ENCODE measurements at places on chromosomes 2 and 18.

- no peak for DNase-seq
Measured at GRCh38 chr2:120005834-120006521, 6.9 kb upstream of the EPB41L5 start.

DNA sequence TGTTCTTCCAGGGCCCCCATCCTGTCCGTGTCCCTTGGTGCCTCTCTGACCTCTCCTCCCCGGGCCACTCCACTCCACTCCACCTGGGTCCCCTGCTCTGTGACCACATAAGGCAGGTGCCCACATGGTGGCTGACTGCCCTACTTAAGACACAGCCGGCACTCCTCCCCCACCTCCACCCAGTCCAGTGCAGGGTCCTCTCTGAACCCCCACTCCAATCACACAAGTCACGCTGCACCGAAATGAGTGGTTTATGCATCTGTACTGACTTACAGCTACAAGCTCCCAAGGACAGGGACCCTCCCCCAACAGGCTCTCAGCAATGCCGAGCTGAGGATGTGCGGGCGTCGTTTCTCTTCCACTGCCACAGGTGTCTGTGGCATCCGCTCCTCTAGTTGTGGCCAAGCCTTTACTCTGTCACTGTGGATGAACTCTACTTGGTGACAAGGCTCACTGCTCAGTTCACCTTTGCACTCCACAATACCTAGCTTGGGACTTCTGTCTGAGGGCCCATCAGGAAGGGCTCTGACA is 48.3 kb downstream of the TFCP2L1 start:
- no peak for DNase-seq

GRCh38 chr2:207474863-207475485 is 54.8 kb upstream of the CREB1 start:
- DNase-seq = peak; percentile 64

DNA sequence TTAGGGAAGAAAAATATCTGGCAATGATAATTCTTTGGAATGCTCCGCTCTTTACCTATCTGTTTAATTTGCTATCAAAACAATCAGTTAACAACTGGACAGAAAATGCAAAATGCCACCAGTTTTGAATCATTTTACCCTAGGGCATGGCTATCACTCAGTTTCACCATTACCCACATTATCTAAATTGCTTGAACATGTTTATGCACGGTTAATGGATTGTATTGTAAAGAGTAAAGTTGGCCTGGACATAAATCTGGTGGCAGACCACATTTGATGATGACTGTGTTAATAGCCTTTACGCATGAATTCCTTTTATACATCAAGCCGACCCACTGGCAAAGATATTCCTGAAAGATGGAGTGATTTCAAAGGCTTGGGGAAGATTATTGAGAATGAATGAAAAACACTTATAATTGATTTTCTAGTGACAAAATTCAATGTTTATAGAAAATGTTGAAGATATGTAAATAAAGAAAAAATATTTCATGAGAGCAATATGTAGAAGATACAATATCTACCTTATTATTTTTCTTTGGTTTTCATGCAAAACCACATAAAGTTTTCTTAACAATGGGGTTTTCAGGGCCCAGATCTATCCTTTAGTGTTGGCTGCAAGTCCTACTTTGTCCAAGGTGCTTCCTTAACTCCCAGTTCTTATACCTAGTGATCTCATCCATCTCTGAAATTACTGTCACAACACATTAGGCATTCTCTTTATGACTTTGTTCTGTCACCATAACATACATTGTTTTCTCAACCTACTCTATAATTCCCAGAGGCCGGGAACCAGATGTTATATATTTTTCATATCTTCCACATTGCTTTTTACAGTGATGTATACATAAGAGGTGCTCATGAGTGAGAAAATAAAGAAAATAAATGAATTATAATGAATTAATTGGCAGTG is 265.1 kb downstream of the RIT2 start:
- DNase-seq = peak; percentile 19

DNA sequence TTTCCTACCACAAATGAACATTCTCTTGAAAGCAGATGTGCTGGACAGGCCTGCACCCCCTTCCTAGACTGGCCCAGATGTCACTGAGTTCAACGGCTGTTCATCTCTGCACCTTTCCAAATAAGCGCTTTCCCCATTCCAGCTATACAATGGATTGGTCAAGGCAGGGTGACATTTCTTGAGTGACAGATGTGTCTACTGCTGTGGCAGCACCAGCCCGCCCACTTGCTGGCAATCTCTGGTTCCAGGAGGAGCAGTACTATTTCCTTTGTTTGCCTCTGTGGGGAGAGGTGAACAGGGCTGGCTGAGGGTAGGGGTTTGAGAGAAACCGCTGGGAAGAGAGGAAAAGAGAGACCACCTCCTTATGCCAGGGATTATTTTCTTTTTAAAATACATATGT is 269.5 kb upstream of the POU3F3 start:
- DNase-seq = no peak

- no peak for DNase-seq
Measured at GRCh38 chr2:191832668-191833067, 14.2 kb downstream of the CAVIN2 start.

DNA sequence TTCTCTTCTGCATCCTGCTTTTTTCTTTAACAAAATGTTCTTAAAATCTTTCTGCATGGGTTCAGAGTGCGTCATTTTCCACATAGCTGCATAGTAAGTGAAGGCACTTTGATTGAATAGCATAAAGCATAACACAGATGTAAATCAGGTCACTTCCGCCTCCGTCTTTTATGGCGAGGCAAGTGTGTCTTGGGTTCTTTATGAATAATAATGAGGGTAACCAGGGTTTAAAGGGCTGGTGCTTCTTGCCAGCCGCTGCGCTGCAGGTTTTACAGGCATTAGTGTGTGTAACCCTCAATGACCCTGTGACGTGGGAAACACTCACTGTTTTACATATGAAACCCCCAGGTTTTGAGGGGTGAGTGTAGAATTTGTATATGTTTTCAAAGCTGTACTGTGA is 164.2 kb downstream of the MYT1L start:
- no peak for DNase-seq

DNA sequence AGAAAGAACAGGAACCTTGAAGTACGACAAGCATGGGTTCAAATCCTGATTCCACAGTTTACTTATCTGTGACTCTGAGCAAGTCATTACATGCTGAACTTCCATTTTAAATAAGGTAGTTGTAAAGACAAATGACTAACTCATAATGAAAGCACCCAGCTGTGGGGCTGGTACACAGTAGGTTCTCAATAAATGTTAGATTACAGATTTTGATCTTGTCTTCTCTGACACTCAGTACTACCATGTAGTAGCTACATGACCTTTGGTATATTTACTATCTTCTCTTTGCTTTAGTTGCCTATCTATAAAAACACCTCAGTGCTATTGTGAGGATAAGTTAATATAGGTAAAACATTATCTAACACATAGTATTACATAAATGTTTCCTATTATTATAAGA is 3.2 kb downstream of the TRAK2 start:
- DNase-seq = no peak

- no peak for DNase-seq
Measured at GRCh38 chr2:224869601-224870233, 153.6 kb upstream of the CCDC195 start.

DNA sequence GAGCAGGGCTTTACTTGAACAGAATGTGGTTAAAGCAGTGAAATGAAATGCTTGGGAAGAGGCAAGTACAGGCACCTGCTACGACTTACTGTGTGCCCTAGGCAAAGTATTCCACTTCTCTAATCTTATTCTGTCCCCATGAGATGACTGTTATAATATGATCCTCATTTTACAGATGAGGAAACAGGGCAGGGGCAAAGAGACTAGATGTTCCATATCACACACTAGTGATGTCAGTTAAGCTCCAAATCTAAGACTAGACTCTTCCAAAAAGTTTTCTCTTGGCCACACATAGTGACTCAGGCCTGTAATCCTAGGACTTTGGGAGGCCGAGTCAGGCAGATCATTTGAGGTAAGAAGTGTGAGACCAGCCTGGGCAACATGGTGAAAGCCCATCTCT is 235.0 kb downstream of the SETBP1 start:
- DNase-seq = no peak

- peak; percentile 24 for DNase-seq
Measured at GRCh38 chr2:172783165-172783898, 47.7 kb downstream of the RAPGEF4 start.

- no peak for DNase-seq
Measured at GRCh38 chr18:24913507-24914170, 438.3 kb downstream of the ZNF521 start.

- no peak for DNase-seq
Measured at GRCh38 chr18:9495465-9495864, 20.2 kb downstream of the RALBP1 start.

GRCh38 chr18:3667255-3668137 is 217.5 kb downstream of the TGIF1 start:
- DNase-seq = no peak

DNA sequence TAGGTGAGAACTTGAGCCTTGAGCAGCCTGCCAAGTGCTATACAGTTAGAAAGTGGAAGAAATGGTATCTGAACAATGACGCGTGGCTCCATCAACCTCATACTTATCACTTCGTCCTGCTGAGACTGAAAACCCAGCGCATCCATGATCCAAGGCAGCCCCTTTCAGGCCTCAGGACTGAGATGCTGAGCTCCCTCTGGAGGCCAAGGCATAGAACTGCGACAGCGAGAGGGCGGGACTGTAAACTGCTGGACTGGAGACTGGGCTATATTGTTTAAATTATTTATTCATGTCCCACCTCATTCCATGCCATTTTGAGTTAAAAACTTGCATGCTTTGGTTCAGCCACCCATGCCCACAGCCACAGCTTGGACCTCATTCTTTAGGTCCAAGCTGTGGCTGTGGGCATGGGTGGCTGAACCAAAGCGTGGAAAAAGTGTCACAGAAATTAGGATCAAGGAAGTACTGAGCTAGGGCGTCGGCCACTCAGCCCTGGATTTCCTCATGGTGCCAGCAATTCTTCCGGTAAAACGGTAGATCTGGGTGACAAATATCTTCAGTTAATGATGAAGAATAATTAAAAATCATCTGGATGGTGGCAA is 195.5 kb downstream of the L3MBTL4 start:
- peak; percentile 68 for DNase-seq

DNA sequence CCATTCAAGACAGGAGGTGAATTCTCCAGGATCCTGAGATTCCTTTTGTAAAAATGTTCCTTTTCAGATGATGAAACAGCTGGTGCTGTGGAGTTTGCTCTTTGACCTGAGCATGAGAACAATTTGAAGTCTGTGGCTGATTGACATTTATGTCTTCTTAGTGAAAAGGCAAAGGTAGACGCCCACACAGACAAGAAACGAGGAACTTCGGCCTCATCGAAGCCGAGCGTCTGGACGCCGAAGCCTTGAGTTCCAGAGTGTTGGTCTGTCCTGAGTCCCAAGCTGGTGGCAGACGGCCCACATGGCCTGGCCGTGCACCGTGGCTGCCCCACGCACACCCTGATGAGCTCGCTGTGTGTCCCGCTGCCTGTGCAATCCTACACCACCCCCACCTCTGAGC is 20.7 kb upstream of the SNTG2 start:
- DNase-seq = no peak

DNA sequence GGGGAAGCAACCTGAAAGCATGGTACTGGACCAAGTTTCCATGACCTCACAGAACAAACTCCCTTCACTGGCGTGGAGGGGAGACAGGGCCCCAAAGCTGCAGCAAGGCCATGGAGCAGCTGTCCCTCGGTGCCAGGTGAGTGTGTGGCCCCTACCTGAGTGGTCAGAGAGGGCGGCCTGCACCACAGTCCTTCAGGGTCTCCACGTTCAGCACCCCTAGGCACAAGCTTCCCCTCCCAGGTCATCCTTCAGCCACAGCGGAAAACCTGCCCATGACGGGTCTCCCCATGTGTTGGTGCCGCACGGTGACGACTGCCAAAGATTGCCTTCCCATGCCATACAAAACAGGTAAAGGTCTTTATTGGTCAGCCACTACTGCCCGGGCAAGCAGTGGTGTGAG is 201.6 kb downstream of the MGAT5 start:
- DNase-seq = no peak

DNA sequence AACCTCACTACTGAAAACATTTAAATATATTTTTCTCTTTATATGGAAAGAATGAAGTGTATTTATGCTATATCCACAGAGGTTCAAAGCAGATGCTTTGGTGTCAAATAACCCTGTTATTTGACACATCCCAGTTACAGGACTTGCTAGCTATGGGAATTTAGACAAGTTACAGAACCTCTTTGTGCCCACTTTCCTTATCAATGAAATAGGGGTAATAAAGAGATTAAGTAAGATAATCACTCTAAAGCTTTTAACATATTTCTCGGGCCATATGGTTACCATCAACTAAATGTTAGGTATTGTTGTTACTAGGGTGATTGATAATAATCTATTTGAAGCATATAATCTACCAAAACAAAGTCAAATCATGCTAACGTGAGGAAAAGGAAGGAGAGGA is 1660.6 kb upstream of the NXPH2 start:
- no peak for DNase-seq

DNA sequence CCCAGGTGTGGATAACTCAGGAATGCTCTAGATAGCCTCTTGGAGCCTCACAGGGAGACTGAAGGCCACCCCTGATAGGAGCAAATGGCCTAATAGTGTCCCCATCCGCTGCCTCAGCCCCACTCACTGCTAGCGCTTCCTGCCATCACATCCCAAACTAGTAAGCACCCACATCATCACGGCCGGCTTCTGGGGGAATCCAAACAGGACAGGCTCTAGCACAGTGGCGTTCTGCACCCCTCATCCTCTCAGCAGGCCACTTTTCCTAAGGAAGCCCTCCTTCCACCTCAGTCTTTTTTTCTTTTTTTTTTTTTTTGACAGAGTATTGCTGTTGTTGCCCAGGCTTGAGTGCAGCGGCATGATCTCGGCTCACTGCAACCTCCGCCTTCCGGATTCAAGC is 6.3 kb upstream of the AMER3 start:
- DNase-seq = no peak

- no peak for DNase-seq
Measured at GRCh38 chr2:62074233-62074632, 121.7 kb upstream of the B3GNT2 start.

DNA sequence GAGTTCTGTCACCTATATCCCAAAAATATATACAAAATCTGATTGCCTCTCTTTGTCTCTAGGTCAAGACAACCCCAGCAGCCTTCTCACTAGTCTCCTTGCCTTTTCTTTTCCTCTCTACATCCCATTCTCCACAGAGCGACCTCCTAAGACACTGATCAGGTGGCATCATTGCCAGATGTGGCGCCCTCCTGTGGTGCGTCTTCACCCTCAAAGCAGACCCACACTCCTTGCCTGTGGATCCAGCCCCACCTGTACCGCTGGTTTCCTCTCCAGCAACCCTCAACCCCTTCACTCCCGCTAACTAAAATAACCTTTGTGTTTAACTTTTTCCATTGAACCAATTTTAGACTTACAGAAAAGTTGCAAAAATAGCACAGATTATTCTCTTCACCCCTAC is 273.3 kb downstream of the GLI2 start:
- DNase-seq = no peak

DNA sequence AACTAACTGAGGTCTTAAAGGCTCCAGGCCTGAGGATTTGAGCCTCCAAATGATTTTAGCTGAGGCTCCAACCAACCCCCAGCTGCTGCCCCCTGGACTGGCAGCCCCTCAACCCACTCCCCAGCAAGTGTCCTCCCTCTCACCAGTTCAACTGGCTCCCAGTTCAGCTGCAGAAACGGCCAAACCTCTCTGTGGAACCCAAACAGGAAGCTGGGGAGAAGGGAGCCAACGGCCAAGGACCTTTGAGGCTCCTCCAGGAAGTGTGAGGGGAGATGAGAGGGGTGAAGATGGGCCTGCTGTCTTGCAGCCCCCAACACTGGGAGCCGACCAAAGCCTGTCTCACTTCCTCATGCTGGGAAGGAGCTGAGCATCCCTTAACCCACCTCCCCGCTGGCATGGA is 24.9 kb downstream of the ZFP36L2 start:
- no peak for DNase-seq

GRCh38 chr2:120344976-120345581 is 857 bp upstream of the INHBB start:
- peak; percentile 49 for DNase-seq

GRCh38 chr18:49655266-49656072 is 93.6 kb downstream of the LIPG start:
- no peak for DNase-seq
